ENCODE measurements at places on chromosomes 5 and 9. TPM values are rescaled to one million over a fixed set of nuclear protein-coding genes. Genes with fewer than 3 reads are reported as not detected.

SPOCK1 gene
- 28.6 TPM for total RNA-seq

GNA14 gene
- 2.2 TPM for total RNA-seq

DNA sequence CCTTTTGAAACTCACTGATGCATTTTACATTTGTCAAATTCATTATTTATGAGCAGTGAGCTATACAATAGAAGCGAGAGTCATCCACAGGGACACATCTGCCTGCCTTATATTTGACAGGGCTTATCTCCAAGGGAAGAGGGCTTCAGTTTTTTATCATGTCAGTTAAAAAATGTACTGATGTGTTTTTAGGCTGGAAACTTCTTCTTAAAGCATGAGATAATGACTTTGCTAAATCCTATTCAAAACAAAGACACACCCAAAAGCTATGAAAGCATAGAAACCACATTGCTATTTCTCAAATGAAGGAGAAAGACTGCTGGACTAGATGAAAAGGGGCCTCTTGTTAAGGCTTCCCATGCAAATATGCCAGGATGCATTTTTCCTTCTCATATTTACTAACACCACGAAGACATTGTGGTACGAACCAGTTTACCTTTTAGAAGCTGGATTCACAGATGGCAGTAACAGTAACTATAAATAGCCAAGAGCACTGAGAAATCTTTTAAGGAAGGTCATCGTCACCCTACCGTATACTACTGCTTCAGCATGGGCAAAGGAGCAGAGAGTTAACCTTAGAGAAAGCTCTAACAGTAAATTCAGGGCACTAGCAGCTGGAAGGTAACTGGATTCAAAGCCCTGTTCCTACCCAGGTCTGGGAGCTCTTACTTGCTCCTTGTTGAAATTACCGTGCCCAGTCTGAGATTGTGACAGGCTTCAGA, 86.3 kb upstream of the IFNK start:
- DNase-seq: no peak

GRCh38 chr5:57718155-57718554, 235.5 kb upstream of the ACTBL2 start:
- DNase-seq: no peak

- no peak for DNase-seq
Measured at GRCh38 chr5:17151686-17152085, 65.7 kb upstream of the BASP1 start.

- no peak for DNase-seq
Measured at GRCh38 chr9:73577848-73578247, 426.2 kb downstream of the ANXA1 start.

DNA sequence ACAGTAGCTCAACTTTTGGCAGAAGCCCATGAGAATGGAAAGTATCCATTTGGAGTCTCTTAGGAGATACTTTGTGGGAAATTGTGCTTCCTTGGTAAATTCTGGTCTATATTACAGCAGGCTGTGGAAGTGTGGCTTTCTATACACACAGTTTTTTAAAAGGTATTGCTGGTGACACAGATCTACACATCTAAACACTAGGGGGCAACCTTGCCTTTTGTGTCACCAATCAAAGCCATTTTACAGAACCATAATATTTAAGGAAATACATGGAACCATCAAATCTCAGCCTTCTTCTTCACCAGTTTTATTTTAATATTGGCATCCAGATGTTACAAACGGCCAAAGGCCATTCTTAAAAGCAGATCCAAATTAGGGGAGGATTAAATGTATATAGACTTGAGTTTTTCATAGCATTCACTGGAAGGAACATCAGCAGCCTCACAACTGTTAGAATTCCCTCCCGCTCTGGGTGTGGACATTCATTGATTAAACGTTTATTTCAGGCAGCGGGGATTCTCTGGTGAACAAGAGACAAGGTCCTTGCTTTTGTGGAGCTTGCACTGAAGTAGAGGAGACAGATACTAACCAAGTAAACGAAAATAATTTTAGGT, 132.4 kb upstream of the EPB41L4A start:
- no peak for DNase-seq

CARD6 gene
- 6.1 TPM for total RNA-seq

CCDC152 gene
- 0.80 TPM for total RNA-seq

Measured in left ventricle myocardium inferior (tissue), 1 donor.